ENCODE measurements at places on chromosomes 7 and 10.

- H3K36me3 ChIP-seq = no peaks in the 10 kb centered on the region
- no peaks in the 10 kb centered on the region for H3K27me3 ChIP-seq
- H3K4me3 ChIP-seq = no peak overlapping the region
- DNase-seq = no peak
Observed at GRCh38 chr7:84085147-84085546, 109.4 kb downstream of the SEMA3A start.

GRCh38 chr7:140225562-140226249 lies 48.9 kb upstream of the KDM7A start:
- no peak overlapping the region for H3K4me3 ChIP-seq
- peaks cover 85% of the 10 kb centered on the region for H3K4me1 ChIP-seq
- H3K36me3 ChIP-seq = no peaks in the 10 kb centered on the region
- H3K27me3 ChIP-seq = no peaks in the 10 kb centered on the region

DNA sequence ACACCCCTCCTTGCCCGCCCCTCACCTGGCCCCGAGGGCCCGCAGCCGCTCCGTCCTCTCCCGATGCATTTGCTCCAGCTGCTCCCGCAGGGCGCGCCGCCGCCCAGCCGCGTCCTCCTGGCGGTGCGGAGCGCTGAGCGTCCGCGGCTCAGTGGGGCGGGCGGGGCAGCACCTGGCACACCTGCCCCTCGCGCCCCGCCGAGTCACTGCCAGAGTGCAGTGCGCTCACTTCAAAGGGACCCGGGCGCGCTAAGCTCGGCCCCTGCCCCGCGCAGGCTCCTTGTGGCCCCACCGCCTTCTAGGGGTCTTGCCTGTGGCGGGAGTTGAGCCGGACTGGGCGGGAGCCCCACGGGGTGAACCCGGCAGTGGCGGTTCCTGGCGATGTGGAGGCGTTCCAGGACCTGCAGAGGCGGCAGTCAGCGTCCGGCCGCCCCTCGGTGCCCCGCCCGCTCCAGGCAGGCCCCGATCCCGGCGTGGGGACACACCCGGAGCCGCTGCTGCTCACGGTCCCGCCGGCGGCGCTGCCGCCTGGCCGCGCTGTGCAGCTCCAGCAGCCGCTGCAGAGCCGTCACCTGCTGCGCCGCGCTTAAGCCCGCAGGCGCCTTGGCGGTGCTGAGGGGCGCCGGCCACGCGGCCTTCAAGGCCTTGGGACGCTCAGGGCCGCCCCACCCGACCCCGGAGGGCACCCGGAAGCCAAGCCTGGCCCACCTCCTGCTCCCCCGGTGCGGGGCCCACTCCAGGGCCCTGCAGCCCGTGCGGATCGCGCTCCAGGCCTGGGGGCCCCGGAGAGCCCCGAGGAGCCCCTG lies 6.7 kb downstream of the ATP6V1F start:
- peaks cover 8% of the 10 kb centered on the region for H3K27me3 ChIP-seq
- H3K27ac ChIP-seq = no peak overlapping the region
- H3K4me1 ChIP-seq = peaks cover 37% of the 10 kb centered on the region
- no peak overlapping the region for H3K4me3 ChIP-seq
- peaks cover 20% of the 10 kb centered on the region for H3K36me3 ChIP-seq
- DNase-seq = peak; percentile 42

DNA sequence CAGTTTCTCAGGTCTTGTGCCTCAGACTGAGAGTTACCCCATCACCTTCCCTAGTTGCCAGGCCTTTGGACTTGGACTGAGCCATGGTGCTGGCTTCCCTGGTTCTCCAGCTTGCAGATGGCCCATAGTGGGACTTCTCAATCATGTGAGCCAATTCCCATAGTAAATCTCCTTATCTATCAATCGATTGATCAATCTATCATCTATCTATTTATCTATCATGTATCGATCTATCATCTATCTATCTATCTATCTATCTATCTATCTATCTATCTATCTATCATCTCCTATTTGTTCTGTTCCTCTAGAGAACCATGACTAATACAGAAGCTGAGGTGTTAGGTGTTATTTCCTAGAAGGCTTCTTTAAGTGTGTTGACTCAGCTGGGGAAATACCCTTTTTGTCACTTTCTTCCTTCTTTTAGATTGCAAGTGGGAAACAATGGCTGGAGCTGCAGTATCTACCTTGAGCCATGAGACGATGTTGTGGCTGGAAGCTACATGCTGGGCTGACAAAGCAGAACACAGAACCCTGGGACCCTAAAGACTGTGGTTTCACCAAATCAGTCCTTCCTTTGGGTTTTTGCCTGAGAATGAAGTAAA lies 234.7 kb upstream of the GLI3 start:
- H3K4me1 ChIP-seq = no peaks in the 10 kb centered on the region
- no peak overlapping the region for H3K4me3 ChIP-seq
- H3K27me3 ChIP-seq = peaks cover 3% of the 10 kb centered on the region
- no peak overlapping the region for H3K27ac ChIP-seq
- DNase-seq = no peak

GRCh38 chr7:151185762-151186639 lies 1.0 kb downstream of the ASB10 start:
- H3K27ac ChIP-seq = no peak overlapping the region
- no peak overlapping the region for H3K4me3 ChIP-seq
- peaks cover 54% of the 10 kb centered on the region for H3K27me3 ChIP-seq

DNA sequence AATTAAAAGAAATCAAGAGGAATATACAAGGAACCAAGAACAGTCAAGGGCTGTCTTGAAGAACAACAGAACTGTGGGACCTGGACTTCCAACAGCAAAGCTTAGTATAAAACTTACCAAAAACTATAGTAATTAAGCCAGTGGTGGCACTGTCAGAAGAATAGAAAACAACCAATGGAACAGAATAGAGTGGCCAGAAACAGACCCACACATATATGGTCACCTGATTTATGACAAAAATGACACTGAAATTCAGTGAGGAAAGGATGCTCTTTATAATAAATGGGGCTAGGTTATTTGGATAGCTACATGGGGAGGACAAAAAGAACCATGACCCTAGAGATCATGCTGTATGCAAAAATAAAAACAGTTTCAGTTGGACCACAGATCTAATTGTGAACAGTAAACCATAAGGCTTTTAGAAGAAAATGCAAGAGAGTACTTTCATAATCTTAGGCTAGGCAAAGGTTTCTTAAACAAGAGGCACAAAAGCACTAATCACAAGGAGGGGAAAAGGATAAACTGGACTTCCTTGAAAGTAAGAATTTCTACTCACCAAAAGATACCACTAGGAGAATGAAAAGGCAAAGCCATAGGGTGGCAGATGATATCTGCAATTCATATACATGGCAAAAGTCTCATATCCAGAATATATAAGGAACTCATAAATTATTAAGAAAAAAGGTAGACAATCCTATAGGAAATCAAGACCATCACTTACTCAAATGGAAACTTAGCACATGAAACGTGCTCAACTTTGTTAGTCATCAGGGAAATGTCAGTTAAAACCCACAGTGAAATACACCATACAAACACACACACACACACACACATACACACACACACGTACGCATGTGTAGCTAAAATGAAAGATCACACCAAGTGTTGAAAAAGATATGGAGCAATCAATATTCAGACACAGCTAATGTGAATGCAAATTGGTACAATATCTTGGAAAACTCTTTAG lies 20.8 kb downstream of the HYCC1 start:
- H3K4me3 ChIP-seq = no peak overlapping the region
- H3K27ac ChIP-seq = no peak overlapping the region
- H3K27me3 ChIP-seq = no peaks in the 10 kb centered on the region

GRCh38 chr10:78164702-78165101 lies 131.0 kb downstream of the RPS24 start:
- H3K36me3 ChIP-seq = no peaks in the 10 kb centered on the region
- no peaks in the 10 kb centered on the region for H3K4me1 ChIP-seq
- no peak overlapping the region for H3K27ac ChIP-seq
- H3K27me3 ChIP-seq = peaks cover 17% of the 10 kb centered on the region
- H3K4me3 ChIP-seq = no peak overlapping the region

GRCh38 chr7:73901823-73902597 lies 41.1 kb downstream of the TMEM270 start:
- peaks cover 3% of the 10 kb centered on the region for H3K4me1 ChIP-seq
- no peak overlapping the region for H3K27ac ChIP-seq
- no peak for DNase-seq
- H3K36me3 ChIP-seq = no peaks in the 10 kb centered on the region
- H3K4me3 ChIP-seq = no peak overlapping the region
- H3K27me3 ChIP-seq = no peaks in the 10 kb centered on the region

DNA sequence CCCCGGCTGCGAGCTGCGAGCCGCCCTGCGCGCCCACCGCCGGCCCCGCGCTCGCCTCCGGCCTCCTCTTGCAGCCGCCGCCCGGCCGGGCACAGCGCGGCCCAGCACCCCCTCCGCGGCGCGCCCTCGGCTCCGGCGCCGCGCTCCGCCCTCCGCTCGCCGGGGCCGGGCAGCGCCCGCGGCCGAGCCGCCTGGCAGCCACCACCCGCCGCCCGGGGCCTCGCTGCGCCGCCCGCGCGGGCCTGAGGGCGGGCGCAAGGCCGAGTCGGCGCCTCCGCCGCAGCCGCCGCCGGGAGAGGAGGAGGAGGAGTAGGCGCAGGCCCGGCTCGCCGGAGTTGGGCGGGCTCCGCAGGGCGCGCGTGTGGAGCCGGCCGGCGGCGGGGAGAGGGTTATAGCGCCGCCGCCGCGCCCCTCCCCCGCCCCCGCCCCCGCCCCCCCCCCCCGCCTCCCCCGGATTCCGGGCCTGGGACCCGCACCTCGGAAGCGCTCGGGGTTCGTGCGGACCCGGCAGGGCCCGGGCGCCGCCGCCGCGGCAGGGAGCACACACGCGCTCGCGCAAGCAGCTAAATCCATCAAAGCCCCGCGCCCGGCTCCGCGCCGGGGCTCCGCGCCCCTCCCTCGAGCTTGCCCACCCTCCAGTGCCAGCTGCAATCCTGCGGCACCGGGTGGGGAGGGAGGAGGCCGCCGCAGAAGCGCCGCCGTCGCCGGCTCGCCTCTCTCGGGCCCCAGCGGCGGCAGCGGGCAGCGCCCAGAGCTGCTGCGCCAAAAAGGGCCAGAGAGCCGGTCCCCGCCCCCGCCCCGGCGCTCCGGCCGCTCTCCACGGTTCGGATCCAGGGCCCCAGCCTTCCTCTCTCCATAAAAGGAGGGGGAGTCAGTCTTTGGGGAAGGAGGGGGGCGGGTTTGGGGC lies at the start of gene PDGFA:
PDGFA (minus strand) TSS at position 363 of the 907 bp plus-strand sequence. CDS start 845 bp downstream, outside the sequence.
- H3K27me3 ChIP-seq = peaks cover 32% of the 10 kb centered on the region
- peak; percentile 18 for DNase-seq
- H3K36me3 ChIP-seq = no peaks in the 10 kb centered on the region
- H3K27ac ChIP-seq = no peak within 1 kb of the TSS

- peak overlapping the region; percentile 97 for H3K4me3 ChIP-seq
- no peak for DNase-seq
- H3K4me1 ChIP-seq = peaks cover 45% of the 10 kb centered on the region
- peak overlapping the region; percentile 97 for H3K27ac ChIP-seq
Observed at GRCh38 chr10:73167458-73167782, 388 bp downstream of the ECD start.
